ENCODE measurements at places on chromosomes 7 and 10.

- no peak for DNase-seq
These were observed 72.5 kb upstream of the EGFR start for GRCh38 chr7:54946271-54946670.

DNA sequence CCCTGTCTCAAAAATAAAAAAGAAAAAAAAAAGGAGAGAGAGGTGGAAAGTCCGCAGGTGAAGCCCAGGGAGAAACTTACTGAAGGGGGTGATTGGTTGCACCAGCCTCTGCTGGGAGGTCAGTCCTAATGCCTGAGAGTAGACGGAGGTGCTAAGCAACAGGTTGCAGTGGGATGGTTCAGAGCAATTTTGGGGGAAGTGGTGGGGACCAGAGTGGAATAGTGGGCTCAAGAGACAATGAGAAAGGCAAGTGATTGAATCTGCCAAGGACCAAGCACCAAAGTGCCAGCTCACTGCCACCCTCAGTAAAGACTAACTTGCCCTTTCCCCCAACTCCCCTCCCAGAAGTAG lies 90.2 kb upstream of the GTF2I start:
- DNase-seq, result no peak

DNA sequence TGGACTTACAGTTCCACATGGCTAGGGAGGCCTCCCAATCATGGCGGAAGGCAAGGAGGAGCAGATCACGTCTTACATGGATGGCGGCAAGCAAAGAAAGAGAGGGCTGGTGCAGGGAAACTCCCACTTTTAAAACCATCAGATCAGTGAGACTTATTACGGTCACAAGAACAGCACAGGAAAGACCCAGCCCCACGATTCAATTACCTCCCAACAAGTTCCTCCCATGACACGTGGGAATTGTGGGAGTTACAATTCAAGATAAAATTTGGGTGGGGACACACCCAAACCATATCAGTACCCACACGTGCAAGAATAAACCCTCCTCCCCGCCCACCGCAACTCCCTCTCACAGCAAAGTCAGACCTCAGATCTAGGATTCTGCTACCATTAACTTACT lies 4.5 kb upstream of the AIFM2 start:
- DNase-seq, result no peak

DNA sequence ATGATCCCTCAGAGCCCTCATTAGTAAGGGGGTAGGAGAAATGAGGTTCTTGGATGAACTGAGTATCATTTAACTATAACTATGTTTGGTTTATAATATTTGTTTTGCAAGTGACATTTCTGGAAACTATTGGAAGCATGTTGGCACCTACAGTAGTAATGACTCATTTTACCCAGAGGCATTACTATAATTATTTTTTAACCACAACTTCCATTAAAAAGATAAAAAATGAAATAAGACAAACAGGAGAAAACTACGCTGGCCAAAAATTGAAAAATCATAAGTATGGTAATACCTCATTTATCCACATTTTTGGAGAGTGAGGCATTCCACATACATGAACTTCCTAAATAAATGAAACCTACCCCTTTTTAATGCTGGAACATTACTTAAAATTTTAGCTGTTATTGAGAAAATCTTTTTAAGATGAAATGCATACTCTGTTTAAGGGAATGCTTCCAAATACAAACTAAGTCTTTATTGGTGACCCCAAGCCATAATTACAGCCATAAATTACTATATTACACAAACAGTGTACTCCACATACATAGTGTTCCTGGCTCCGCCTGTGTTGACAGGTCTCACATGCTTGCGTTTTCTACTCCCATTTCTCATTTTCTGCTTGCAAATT lies 84.6 kb upstream of the CAPZA2 start:
- DNase-seq, result no peak

DNA sequence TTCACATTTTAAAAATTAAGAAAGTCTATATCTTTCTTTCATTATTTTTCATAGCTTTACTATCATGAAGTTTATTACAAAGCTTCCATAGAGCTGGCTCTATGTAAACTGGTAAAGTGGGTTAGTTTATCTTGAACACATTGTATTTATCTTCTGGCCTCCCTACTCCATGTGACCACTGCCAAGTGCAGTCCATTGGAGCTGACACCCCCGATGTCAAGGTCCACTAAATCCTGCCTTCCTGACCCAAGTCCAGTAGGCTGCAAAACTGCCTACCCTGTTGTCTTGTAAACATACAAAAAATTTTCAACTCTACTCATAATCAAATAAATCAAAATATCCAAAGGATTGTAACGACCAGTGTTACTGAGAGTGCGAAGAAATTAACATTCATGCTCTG lies 10.2 kb downstream of the DNAJC12 start:
- DNase-seq, result no peak

GRCh38 chr7:139271718-139272628 lies 40.9 kb downstream of the UBN2 start:
- no peak for DNase-seq

DNA sequence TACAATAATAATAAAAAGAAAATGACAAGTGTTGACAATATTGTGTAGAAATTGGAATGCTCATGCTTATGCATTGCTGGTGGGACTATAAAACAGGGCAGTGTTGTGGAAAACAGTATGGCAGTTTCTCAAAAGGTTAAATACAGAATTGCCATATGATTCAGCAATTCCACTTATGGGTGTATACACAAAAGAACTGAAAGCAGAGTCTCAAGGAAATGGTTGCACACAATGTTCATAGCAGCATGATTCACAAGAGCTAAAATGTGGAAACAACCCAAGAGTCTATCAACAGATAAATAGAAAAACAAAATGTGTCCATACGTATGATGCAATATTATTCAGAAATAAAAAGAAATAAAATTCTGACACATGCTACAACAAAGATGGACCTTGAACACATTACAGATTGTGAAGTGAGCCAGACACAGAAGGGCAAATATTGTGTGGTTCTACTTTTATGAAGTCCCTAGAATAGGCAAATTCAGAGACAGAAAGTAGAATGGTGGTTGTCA lies 64.8 kb upstream of the GRM8 start:
- DNase-seq, result no peak

GRCh38 chr7:26307226-26307625 lies 15.6 kb downstream of the SNX10 start:
- no peak for DNase-seq

- no peak for DNase-seq
These were observed 4.9 kb upstream of the NEUROD6 start for GRCh38 chr7:31345421-31345820.

DNA sequence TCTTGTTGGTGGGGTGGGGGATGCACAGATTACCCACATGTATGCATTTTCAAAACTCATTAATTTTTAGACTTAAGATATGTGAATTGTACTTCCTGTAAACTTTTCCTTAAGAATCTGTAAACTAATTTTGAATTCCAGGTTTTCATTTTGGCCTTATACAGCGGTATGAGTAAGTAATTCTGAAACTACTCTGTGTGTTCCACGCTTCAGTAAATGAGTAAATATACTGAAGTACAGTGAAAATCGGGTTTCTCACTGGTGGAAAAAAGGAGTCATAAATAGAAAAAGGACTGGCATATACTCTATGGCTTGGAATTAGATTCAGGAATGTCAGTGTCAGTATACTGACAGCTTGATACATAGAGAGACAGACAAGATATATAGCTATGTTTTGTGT lies 72.8 kb downstream of the CTTNBP2 start:
- DNase-seq, result no peak

DNA sequence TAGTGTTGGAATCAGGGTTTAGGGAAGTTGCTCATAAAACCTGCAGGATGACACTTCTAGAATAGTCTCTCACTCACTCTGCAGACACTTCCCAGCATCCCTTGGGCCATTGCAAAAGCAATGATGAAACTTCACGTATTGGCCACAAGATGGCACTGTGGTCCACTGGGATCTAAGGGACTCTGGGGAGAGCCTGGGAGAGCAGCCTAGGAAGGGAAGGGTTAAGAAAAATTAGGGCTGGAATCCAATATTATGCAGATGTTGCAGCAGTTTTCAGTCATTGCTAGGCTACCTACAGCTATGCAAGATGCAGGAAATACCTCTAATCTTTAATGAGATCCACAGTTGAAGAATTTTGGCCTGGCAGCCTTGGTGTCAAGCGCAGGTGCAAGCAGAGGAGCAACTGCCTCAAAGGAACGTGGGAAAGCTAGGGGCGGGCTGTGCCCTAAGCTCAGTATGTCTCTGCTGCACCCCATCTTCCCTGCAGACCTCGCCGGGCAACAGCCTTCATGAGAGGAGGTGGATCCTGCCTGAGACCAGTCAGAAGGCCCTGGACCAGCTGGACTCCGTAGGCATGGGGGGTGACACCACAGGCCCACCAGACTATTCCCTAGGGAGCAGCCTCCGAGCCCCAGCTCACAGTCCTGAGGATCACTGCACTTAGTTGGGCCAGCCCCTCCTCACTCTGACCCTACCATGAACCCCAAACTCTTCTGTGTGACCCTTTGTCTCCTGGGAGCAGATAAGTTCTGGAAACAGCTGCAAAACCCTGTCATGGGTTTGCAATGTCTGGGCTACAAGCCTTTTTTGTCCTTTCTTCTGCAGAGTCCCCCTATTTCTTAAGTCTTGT lies 127.9 kb upstream of the PRSS58 start:
- DNase-seq, result peak; percentile 61

- DNase-seq, result no peak
These were observed 33.2 kb downstream of the COL17A1 start for GRCh38 chr10:104052431-104052830.

GRCh38 chr10:75168275-75168674 lies 42.3 kb upstream of the VDAC2 start:
- no peak for DNase-seq

Data from stimulated activated CD8-positive, alpha-beta memory T cell treated with anti-CD3 and anti-CD28 coated beads, Interleukin-4, amount 100 ng/mL, for 48 hours (primary cell).